ENCODE measurements at places on chromosomes 12 and 14. TPM values are rescaled to one million over a fixed set of nuclear protein-coding genes. Genes with fewer than 3 reads are reported as not detected.

GRCh38 chr14:52077256-52077979 is 8.6 kb upstream of the NID2 start:
- DNase-seq: no peak

Gene TAS2R9
- not detected for total RNA-seq

- DNase-seq: no peak
These were observed 73.6 kb downstream of the FIGNL2 start for GRCh38 chr12:51774933-51775332.

DNA sequence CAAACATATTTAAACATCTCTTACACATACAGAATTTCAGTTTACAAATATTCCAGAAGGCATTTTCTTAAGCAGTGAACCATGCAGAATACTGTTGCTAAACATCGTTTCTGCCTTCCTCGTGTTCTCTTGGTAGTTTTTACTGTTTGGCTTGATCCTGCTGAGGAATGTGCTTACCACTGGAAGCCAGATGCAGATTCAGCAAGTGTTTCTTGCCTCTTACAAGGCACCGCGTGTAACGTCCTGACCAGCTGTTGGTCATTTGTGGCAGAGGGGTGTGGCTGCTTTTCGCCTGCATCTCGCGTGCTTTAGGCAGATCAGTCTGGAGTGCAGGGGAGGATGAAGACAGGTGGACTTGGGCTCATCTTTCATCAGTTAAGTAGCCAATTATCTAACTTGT is 12.4 kb downstream of the EIF2B1 start:
- DNase-seq: no peak

Gene IL23A
- total RNA-seq: not detected

GRCh38 chr12:76190299-76190698 is 105.8 kb upstream of the NAP1L1 start:
- DNase-seq: no peak

- DNase-seq: no peak
These were observed 6.4 kb upstream of the TBPL2 start for GRCh38 chr14:55446833-55447232.

Gene IFNG-AS1
- not detected for total RNA-seq

GRCh38 chr14:106067935-106068334 is 541.6 kb downstream of the TMEM121 start:
- DNase-seq: no peak

Gene GPN3
- total RNA-seq: 1.4 TPM

DNA sequence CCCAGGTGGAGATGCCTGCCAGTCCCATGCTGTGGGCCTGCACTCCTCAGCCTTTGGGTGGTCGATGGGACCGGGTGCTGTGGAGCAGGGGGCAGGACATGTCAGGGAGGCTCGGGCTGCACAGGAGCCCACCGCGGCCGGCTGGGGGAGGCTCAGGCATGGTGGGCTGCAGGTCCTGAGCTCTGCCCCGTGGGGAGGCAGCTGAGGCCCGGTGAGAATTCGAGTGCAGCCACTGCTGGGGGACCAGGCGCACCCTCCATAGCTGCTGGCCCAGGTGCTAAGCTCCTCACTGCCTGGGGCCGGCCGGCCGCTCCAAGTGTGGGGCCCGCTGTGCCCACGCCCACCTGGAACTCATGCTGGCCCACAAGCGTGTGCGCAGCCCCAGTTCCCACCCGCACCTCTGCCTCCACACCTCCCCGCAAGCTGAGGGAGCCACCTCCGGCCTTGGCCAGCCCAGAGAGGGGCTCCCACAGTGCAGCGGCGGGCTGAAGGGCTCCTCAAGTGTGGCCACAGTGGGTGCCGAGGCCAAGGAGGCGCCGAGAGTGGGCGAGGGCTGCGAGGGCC is 49.6 kb downstream of the DACT1 start:
- no peak for DNase-seq

GRCh38 chr12:64759035-64759894 is at the start of gene GNS:
TSS of gene GNS (minus strand) at chr12:64759406. CDS start at chr12:64759276, 130 bp downstream.
- peak; percentile 98 for DNase-seq

- DNase-seq: no peak
These were observed 89.8 kb upstream of the MAP1LC3B2 start for GRCh38 chr12:116469344-116469743.

- DNase-seq: no peak
These were observed 10.3 kb downstream of the DAO start for GRCh38 chr12:108890208-108890607.

DNA sequence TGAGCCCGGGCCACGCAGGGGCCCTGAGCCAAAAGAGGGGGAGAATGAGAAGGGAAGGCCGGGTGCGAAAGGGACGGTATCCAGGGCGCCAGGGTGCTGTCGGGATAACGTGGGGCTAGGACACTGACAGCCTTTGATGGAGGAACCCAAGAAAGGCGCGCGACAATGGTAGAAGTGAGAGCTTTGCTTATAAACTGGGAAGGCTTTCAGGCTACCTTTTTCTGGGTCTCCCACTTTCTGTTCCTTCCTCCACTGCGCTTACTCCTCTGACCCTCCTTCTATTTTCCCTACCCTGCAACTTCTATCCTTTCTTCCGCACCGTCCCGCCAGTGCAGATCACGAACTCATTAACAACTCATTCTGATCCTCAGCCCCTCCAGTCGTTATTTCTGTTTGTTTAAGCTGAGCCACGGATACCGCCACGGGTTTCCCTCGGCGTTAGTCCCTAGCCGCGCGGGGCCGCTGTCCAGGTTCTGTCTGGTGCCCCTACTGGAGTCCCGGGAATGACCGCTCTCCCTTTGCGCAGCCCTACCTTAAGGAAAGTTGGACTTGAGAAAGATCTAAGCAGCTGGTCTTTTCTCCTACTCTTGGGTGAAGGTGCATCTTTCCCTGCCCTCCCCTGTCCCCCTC is 3.0 kb downstream of the SSTR1 start:
- peak; percentile 49 for DNase-seq

DNA sequence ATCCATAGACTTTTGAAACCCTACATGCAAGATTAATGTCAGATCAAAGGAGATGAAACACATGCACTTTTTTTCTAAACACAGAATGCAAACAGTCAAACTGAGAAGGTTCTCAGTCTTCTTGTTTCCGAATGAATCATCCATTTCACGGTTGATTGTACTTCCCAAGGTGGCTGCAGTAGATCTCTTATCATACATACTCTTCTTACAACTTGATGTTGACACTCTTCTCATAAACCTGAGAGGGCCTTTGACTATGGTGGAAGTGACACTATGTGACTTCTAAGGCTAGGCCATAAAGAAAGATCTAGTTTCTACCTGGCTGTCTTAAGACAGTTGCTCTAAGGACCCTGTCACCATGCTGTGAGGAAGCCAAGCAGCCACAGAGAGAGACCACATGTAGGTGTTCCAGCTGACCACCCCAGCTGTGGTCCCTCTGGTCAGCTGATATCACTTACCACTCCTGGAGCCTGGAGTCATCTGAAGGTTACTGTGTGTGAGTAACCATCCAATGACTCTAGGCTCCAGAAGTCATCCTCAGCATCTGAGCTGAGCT is 67.2 kb upstream of the HMGA2 start:
- no peak for DNase-seq

DNA sequence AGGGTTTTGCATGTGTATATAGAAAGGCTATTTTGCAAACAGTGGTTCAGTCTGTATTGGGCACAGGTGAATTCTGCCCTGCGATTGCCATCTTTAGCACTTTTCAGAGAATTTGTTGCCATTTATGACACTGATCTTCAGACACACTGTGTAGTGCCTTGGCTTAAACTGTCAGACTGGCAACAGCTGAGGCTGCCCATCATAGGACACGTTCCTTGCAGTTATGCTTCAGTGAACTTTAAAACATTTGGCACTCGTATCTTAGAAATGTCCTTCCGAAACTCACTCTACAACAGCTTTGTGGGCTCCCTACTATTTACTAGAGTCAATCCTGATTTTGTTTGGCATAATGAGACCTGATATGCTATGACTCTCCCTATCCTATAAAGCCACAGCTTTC is 29.1 kb downstream of the AP5M1 start:
- DNase-seq: no peak

DNA sequence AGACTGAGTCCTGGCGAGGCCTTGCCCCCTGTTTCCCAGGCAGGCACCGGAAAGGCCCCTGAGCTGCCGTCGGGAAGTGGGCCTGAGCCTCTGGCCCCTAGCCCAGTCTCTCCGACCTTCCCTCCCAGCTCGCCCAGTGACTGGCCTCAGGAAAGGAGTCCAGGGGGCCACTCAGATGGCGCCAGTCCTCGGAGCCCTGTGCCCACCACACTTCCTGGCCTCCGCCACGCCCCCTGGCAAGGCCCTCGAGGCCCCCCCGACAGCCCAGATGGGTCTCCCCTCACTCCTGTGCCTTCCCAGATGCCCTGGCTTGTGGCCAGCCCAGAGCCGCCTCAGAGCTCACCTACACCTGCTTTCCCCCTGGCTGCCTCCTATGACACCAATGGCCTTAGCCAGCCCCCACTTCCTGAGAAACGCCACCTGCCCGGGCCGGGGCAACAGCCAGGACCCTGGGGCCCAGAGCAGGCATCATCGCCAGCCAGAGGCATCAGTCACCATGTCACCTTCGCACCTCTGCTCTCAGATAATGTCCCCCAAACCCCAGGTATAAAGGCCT is 10.9 kb downstream of the TNS2 start:
- DNase-seq: peak; percentile 46

DNA sequence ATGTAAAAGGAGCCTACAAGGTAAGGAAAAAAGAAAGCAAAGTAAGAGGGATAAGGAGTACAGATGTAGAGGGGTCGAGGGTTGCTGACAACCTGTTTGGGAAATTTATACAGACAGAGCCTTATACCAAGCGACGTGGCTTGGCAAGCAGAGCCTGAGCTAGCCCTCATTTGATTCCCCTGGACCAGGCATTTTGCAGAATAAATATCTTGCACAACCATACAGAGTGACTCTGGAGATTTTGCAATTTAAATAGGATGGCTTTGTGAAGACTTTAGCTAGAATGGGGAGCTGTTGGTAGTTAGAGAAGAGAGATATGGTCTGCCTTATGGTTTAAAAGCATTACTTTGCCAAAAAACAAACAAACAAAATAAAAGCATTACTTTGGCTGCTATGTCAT is 11.1 kb upstream of the ANO6 start:
- DNase-seq: no peak

DNA sequence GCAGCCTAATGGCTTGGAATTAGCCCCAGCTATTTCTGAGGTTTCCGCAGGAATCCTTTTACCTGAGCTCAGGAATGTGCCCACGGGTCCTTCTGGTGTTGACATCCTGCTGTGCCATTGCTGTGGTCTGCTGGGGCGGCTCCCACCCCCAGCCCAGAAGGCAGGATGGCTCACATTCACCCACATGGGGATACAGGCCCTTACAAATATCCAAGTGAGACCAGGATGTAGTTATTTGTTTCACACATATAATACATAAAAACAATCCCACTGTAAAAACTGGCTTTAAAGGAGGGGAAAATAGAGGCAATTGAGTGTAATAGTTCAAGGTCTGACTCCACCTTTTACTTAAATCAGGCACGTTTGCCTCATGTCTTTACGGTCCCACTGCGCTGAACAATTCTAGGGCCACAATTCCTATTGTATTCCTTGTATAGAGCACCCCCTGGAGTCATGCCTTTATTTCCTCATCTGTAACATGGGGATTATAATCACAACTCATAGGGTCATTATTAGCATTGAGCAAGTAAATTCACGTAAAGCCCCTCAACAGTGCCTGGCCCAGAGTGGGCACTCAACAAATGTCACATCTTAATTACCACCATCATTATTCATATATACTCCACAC is 57.2 kb upstream of the FICD start:
- no peak for DNase-seq

GRCh38 chr12:41624571-41624970 is 436.5 kb downstream of the PDZRN4 start:
- DNase-seq: no peak

Gene NGDN
- total RNA-seq: 25.5 TPM

Gene SALL2
- 4.2 TPM for total RNA-seq

- DNase-seq: no peak
These were observed 1.1 kb downstream of the NELL2 start for GRCh38 chr12:44874981-44875416.

- no peak for DNase-seq
These were observed 13.8 kb downstream of the CD9 start for GRCh38 chr12:6213969-6214368.

DNA sequence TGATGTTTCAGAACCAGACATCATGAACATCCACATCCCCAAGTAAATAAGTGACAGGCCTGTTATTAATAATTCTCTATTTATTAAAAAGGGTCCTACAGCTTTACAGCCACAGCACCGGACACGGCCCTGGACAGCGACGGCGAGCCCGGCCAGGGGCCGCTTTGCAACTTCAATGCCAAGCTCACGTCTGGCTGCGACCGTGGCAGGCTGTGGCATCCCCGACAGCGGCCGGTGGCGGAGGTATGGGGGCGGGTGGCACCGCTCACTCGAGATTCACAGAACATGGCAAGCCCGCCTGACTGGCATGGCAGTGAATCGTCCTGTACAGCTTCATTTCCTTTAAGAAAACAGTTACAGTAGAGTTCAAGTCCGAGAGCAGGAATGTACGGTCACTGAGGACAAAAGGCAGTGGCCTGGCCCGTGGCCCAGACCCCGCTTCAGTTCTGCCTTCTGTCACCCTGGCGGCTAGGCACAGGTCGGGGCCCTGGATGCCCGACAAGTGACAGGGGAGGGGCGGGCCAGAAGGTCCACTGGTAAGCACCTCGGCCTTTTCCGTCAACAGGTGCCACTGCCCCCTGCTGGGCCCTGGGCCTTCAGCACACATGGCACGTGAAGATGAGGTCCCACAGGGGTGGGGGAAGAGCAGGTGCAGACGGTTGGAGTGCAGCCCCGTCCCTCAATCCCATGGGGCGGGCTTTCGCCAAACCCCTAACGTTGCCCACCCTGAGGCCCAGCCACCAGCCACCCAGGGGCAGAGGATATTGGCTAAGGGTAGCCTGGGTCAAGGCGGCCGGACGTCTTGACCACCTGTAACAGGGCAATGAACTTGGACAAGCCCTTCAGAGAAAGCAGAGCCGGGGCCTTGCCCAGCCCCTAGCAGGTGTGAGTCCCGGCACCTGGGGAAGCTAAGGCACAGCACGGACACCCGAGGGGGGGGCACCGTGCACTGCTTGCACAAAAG is 30.3 kb downstream of the HIP1R start:
- DNase-seq: no peak
